ENCODE measurements at places on chromosomes 6 and 20.

DNA sequence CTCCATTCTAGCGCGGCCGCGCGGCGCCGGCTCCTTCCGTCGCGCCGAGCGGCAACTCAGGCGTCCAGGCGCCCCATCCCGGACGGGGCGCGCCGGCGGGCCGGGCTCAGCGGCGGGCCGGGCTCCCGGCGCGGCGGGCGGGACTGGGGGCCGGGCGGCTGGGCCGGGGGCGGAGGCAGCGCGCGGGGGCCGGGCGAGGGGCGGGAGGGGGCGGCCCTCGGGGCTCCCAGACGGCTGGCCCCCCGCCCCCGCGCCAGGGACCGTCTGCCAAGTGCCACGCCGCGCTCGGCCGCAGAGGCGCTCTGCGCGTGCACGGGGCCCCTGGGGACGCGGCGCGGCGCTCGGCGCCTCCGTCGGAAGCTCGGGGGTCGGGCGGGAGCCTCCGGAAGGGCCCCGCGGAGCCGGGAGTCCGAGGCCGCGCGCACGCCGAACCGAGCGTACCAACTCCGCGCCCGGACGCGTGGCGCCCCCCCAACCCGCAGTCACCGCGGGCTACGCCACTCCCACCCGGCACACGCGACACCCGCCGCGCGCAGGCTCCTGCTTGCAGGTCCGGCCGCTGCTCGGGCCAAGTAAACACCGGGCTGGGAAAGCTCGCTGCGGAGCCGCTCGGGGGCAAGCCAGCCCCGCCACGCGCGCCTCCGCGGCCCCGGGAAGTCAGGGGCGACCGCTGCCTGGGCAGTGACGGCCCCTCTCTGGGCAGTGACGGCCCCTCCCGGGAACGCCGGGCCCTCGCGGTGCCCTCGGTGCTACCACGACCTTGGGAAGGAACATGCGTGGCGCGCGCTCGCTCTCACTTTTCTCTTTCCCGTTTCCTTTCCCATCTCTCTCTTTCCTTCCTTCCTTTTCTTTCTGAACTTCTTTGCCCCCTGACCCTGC, at the start of gene PREX1:
Gene PREX1 (minus strand): TSS at position 145 of the 879 bp plus-strand sequence. CDS start 139 bp downstream, at position 6.
- DNase-seq, result peak; percentile 76

GRCh38 chr6:133855276-133855990, 33.5 kb upstream of the TCF21 start:
- no peak for DNase-seq

- DNase-seq, result peak; percentile 63
These were observed 212.6 kb downstream of the KIF16B start for GRCh38 chr20:16360668-16361067.

- DNase-seq, result no peak
These were observed 37.9 kb upstream of the BEND6 start for GRCh38 chr6:56916849-56917551.

GRCh38 chr20:37244572-37244957, 17.0 kb downstream of the GHRH start:
- peak; percentile 69 for DNase-seq

DNA sequence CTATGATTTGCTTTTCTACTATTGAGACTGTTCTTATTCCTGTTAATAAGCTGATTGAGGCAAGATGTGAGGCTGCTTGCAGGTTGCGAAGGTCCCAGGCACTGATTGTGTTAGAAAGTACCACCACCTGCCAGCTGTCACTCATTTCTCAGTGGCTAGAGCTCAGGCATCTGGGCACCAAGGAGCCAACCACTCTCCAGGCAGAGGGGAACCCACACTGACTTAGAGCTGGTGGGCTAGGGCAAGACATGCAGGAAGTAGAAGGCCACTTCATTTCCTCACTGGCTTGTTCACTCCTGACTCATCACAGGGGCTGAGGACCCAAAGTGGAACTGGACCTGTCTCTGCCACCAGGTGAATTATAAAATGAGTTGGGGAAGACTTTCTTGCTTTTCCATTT, 7.8 kb upstream of the DLL1 start:
- no peak for DNase-seq

- DNase-seq, result no peak
These were observed 5.3 kb downstream of the HLA-B start for GRCh38 chr6:31351401-31352309.

- no peak for DNase-seq
These were observed 40.7 kb upstream of the TBX18 start for GRCh38 chr6:84805145-84805544.

GRCh38 chr20:47189060-47189459, 167.4 kb downstream of the ZMYND8 start:
- DNase-seq, result no peak

DNA sequence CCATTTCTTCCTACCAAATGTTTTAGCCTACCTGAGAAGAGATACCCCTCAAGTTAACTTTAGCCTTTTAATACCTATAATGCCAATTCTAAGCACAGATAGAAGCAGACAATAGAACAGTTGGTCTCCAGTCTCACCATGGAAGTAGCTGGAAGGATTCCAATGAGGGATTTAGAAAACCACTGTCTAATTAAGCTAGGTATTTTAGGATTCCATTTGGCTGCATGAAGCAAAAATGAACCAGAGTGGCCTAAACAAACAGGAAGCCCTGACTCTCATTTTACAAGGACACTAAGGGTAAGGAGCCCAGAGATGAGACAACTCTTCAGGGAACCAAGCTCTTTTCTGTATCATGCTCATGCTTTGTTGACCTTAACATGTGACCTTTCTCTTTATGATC, 199.2 kb downstream of the ALDH8A1 start:
- no peak for DNase-seq

DNA sequence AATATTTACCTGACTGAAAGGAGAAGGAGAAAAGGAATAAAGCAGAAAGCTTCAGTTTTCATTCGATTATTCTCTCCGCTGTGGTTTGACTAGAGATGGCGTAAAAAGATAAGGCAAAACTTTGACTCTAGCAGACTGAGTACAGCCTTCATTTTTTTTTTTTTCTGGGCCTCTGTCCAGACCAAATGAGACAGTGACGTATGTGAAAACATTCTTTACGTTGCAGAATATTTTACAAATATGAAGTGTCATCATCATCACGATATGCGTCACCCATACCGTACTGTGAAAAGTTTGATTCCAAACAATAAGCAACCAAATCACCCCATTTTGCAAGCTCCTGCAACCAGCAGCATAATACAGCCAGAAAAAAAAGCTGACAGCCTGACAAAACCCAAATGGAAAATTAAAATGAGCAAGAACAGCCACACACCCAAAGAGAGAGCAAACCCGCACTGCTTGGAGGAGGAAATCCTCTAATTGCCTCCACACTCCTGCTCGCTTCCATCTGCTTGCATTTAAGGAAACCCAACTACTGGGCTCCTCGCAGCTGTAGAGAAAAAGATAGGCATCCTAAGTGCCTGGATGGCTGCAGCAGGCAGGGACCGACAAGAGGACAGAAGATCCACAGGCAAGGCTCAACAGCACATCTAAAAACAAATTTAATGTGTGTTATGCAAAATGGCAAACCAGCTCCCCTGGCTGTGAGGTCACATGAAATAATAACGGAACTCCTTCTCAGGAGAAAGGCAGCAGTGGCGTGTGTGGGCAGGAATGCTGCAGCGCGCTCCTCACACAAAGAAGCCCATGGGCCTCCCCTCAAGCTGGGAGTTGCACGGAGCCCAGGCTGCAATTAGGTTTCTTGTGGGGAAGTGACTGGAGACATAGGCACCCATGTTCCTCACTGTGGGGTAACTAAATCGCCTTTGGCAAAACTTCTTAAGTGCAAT, 113.1 kb downstream of the FYN start:
- no peak for DNase-seq

GRCh38 chr6:22263748-22264147, 33.1 kb downstream of the PRL start:
- no peak for DNase-seq

GRCh38 chr20:6703047-6703446, 64.4 kb upstream of the BMP2 start:
- DNase-seq, result no peak

DNA sequence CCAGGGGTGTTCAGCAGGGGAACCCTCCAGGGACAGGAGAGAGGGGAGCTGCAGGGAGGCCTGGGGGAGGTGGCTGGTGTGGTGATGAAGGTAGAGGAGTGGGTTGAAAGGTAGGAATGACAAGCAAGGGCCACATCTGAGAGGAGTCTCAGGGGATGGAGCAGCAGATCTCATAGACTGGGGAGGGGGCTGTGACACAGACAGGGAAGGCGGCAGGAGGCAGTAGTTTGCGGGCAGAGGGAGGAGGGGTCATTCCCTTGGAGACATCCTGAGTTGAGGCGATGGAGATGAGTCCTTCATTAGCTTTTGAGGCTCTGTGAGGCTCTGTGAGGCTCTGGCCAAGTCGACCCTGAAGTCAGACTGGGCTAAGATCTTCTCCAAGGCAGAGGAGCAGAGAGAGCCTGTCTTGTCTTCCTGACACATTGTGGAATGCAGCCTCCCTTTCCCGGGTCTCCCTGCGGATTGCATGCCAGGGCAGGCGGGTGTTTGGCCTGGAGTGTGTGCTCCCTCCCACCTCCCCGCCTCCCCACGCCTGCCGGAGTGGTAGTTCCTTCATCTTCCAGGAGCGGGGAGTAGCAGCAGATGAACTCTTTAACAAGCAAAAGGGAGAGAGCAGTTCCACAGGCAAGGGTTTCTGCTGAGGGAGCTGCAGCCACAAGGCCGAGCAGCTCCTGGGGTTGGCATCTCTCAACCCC, 34.3 kb upstream of the MLN start:
- no peak for DNase-seq

GRCh38 chr6:1703923-1704322, 94.2 kb downstream of the FOXC1 start:
- DNase-seq, result no peak

- no peak for DNase-seq
These were observed 181.4 kb downstream of the TBX18 start for GRCh38 chr6:84582997-84583396.

- peak; percentile 2 for DNase-seq
These were observed 14.3 kb upstream of the FAM135A start for GRCh38 chr6:70398783-70399728.

DNA sequence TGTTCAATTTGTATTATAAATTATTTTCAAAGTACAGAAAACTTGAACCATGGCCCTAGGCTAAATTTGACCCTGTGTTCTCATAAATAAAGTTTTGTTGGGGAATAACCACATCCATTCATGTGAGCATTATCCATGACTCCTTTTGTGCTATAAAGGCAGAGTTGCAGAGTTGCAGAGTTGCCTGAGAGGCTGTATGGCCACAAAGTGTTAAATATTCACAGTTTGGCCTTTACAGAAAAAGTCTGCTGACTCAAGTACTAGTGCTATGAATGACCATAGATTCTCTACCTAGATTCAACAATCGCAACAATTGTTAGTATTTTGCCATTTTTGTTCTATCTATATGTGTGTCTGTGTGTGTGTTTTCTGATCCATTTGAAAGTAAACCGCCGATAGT, 46.2 kb upstream of the BEND3 start:
- DNase-seq, result no peak

DNA sequence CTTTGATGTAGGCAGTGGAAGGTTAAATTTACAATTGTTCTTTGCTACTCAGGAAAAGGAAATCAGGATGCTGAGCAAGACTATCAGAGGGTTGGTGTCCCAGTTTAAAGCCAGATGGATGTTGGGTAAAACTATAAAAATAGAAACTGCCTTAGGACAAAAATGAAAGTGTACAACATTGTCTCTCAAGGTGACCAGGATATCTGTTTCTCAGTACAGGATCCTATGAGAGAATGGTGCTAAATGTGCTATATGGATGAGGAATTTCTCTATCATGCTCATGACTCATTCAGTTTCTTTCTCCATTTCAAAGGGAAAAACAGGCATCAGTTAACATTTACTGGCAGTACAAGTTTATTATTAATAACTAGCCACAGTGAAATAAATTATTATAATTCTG, 534.2 kb upstream of the GJE1 start:
- DNase-seq, result no peak

DNA sequence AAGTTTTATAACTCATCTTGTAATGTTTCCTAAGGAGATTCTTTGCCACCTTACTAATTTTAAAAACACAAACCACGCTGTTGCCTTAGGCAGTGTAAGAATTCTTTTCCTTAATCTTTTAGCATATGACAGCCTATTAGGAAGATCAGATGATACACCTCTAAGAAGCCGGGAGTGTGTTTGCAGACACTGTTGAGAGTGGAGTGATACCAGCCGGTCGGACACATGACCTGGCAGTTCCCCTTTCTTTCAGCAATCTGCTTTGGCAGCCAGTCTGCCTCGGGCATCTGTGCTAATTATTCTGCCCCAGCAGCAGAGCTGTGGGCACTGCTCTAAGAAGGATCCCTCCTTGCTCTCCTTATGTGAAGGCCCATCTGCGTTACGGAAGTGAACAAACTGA, 50.9 kb downstream of the PLCB4 start:
- peak; percentile 25 for DNase-seq

DNA sequence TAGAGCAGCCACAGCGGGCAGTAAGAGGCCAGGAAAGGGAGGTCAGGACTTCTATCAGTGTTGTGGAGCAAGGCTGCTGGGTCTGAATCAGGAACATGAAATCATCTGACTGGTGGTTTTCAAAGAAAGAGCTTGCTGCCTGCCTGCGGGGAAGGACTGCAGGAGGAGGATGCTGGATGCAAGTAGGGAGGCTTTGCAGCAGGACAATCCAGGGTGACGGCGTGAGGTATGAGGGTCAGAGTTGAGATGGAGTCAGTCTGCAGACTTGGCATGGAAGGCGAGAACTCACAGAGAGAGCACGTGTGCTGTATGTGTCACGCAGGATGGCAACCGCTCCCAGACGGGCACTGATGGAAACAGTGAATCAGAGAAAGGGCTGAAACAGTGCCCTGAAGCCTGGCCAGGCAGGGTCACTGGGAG, 59.2 kb upstream of the CD93 start:
- no peak for DNase-seq

DNA sequence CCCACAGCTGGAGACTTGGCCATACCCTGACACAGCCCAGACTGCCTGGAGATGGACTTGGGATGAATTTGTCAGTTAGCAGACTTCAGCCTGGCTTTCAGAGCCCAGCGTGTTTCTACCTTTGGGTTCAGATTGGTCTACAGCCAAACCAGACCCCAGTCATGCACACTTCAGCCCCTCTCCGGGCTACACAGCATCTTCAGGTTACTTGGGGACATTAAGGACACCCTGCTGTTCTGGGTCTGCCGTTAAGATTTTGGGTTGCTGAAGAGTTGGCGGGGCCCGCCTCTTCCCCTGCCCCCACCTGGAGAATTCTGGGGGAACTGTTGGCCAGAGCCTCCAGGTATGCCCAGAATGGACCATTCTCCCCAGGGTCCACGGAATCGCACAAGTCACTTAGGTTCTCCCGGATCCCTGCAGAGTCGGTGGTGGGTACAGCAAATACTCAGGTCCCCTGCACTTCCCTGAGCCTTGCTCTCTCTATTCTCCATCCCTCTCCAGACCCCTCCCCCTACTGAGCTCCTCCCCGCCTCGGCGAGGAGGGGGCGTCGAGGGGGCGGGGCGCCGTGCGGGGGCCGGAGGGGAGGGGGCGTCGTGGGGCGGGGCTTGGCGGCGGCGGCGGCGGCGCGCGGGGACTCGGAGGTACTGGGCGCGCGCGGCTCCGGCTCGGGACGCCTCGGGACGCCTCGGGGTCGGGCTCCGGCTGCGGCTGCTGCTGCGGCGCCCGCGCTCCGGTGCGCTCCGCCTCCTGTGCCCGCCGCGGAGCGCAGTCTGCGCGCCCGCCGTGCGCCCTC, at the start of gene PTK7:
Gene PTK7 (plus strand): TSS at position 645 of the 794 bp plus-strand sequence. CDS start 175 bp downstream, outside the sequence.
- DNase-seq, result peak; percentile 74
